Glutamatergic neuron (in vitro differentiated cells): ENCODE measurements at places on chromosomes 7 and 10. TPM values are rescaled to one million over a fixed set of nuclear protein-coding genes. Genes with fewer than 3 reads are reported as not detected.
A peak's percentile ranks its signal among the peaks of the same experiment; 100 is the strongest.

GRCh38 chr7:84674236-84674913 is 479.8 kb upstream of the SEMA3A start:
- DNase-seq, result no peak

- no peak for DNase-seq
These were observed 79.9 kb downstream of the ELFN1 start for GRCh38 chr7:1749864-1750466.

GRCh38 chr10:131249955-131250344 is 61.6 kb downstream of the TCERG1L start:
- DNase-seq, result no peak

DNA sequence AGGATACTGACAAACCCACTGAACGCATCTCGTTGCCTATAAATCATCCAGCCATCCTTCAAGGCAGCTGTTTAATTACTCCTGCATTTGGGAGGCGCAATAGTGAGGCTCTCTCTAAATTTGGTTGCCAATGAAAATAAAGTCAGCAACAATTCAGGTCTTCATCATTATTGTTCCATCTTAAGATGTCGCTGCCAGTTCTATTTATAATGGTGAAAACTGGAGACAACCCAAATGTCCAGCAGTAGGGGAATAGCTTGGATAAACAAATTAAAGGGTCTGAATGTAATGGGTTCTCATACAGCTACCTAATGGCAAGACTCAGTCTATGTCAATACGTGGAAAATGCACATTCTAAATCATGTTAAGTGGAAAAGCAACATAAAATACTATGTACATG is 120.1 kb upstream of the PLXNA4 start:
- DNase-seq, result no peak

GRCh38 chr7:104772405-104773345 is 241.3 kb upstream of the KMT2E start:
- no peak for DNase-seq

- peak; percentile 41 for DNase-seq
These were observed 1.4 kb upstream of the CTBP2 start for GRCh38 chr10:125161707-125162119.

The C10orf53 gene
- 0.25 TPM for total RNA-seq

DNA sequence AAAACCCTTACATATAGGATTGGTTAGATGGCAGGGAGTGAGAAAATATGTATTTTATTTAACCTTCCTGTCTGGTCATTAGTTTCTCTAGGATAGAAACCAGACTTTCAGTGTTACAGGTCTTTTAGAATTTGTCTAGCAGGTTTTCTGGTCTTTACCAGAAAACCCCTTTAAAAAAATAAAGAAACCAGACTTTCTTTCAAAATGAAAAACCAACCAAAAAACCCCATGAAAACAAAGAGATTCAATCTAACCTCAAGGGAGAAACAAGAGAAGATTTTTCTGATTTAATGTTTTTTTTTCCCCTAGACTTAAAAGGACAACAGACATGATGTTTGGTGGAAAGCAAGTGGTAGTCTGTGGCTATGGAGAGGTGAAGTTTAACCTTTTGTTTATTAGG is 28.7 kb upstream of the STRIP2 start:
- no peak for DNase-seq

- DNase-seq, result no peak
These were observed 24.7 kb upstream of the PIK3CG start for GRCh38 chr7:106840342-106840741.

GRCh38 chr7:147586526-147586925 is 1004.0 kb upstream of the C7orf33 start:
- no peak for DNase-seq

DNA sequence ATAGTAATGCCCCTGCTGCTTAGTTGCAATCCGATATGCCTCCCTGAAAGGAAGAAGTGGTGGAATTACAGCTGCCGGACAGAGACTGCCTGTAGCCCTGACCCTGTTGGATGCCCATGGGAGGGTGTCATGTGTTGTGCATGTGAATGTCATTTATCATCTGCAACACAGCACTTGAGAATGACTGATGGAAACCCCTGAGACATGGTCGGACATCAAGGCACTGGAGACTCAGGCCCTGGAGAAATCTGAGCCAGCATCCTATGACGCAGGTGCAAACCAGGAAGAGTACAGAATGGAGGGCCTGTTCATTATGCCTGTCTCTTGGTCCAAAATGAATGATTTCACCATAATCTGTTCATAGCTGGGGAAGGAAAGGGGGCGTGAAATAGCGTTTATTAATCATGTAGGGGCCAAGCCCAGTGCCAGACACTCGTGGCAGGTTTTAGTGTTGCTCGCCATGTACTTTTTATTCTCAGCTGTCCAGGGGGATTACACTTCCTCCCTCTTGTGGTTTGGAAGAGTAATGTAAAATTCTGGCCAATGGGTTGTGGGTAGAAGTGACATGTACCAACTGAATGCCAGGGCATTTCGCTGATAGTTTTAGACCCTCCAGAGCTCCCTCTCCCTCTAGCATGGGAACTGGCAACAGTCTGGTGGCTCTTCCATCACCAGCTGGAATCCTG is 23.0 kb upstream of the LEP start:
- DNase-seq, result peak; percentile 39

DNA sequence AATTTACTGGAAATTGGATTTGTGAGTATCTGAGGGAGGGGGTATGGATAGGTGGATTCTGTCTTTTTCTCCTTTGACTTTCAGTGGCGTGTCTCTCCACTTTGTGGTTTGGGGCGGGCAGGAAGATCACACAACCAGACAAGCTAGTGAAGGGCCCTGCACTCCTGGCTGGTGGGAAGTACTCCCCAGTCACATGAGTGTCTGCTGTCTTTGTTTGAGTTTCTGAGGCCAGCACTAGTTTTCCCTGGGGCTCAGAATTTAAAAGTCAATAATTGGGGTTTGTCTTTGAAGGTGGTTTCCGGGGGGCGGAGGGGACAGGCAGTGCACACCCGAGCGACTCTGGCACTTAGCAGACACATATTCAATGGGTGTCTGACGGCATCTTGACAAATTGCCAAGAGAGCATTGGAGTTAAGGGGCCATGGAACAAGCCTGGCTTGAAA is 120.1 kb downstream of the WDFY4 start:
- no peak for DNase-seq

DNA sequence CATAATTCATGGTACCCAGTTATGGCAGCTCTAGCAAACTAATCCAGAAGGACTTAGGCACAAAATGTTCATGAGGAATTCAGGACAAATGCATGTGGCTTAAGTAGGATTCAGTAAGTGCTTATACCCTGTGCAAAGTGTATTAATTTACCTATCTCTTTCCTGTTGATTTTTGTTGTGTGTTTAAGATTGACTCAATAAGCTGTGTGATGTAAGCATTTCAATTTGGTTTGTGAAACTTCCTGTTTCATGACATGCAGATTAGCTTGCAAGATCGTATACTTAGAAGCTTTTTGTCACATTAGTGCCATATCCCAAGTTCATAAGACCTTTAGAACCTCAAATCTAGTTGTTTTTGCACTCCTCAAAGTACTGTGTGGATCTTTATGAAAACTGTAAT is 416.7 kb downstream of the ARL4A start:
- DNase-seq, result no peak

- peak; percentile 89 for DNase-seq
These were observed at the start of gene FOXK1 for GRCh38 chr7:4681886-4682620. TSS of gene FOXK1 (plus strand) at chr7:4682295. CDS start at chr7:4682309, 14 bp downstream.

The SPDYE6 gene
- not detected for total RNA-seq

- DNase-seq, result no peak
These were observed 19.9 kb downstream of the TMEM176B start for GRCh38 chr7:150780292-150780691.

The HEPACAM2 gene
- not detected for total RNA-seq

- no peak for DNase-seq
These were observed 66.7 kb upstream of the PDZD8 start for GRCh38 chr10:117441812-117442443.

The TUBAL3 gene
- total RNA-seq, result not detected

The MICALL2 gene
- total RNA-seq, result 28.0 TPM

- DNase-seq, result no peak
These were observed 9.8 kb upstream of the LAMB1 start for GRCh38 chr7:108012499-108013430.

GRCh38 chr10:132194726-132195125 is 8.0 kb downstream of the DPYSL4 start:
- peak; percentile 8 for DNase-seq

DNA sequence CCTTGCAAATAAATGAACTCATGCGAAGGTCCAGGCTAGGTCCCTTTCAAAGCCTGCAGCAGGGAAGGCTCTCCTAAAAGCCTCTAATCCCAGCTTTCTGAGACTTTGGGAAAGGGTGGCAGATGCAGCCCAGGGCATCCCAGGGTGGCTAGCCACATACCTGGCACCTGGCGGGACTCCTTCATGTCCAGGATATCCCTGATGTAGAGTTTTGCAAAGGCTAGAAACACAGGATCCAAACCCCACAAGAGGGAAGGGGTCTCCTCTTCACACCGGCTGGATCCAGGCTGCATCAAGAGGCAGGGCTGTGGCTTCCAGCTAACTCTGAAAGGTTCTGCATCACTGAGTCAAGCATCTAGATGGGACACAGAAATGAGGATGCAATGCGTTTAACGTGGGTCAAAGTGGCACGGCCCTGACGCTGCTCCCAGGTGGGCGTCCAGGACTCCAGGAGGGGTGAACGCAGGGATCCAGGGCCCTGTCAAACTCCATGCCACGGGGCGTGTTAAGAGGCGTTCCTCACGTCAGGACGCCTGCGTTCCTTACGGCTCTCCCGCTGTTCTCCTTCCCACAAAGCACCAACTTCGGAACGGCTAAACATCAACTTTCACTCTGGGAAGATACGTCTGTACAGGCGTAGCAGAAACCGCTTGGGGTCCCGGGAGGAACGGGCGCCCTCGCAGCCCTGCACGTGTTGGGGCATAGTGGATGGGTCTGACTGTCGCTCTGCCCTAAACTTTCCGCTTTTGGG is 507 bp downstream of the STN1 start:
- peak; percentile 28 for DNase-seq

DNA sequence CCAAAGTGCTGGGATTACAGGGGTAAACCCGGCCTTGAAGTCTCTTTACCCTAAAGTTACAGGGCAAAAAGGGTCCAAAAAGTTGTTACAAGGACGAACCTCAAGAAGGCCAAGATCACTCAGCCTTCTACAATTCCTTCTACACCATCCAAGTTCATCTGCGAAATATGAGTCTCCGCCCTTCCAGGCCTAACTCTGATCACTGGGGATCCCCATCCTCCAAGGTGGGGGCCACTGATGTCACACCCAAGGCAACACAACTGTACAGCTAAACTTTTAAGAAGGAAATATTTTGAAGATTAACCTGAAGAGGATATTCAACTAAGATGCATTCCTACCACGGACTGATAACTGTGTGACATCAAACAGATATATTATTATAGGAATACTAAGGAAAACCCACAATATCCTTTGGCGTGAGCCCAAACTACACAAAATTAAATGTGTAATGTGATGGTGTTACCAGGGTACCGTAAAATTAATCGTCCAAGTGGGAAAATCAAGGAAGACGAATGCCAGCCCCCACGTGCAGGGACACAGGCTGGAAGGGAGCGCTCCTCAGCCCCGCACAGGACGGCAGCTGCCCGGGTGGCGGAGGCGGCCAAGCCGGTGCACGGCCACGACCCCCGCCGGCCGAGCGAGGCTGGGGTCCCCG is 1.0 kb downstream of the PAXIP1 start:
- DNase-seq, result peak; percentile 39

- DNase-seq, result no peak
These were observed 25.9 kb downstream of the ELFN1 start for GRCh38 chr7:1695800-1696454.

DNA sequence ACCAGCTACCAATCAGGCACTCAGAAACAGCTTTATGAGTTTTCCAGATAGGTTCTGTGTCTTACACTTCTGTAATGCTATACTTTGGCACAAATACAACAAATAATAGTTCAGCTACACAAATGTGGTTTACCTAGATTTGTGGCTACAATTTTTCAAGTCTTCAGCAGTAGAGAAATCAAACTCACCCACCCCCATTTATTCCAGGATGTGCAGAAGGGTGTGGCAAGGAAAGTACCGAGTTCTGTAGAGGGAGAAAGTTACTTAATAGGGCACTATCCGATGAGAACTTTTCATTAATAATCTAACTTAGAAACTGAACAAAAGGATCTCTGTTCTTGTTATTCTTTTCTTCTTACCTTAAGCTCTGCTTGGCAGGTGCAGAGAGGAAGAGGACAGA is 30.3 kb upstream of the ATP6V0A4 start:
- no peak for DNase-seq

- DNase-seq, result no peak
These were observed 251.9 kb upstream of the PTER start for GRCh38 chr10:16184906-16185305.

GRCh38 chr7:142440906-142441411 is 183.1 kb upstream of the PRSS58 start:
- no peak for DNase-seq

The PON3 gene
- total RNA-seq, result not detected

The TCF7L2 gene
- total RNA-seq, result 5.0 TPM

DNA sequence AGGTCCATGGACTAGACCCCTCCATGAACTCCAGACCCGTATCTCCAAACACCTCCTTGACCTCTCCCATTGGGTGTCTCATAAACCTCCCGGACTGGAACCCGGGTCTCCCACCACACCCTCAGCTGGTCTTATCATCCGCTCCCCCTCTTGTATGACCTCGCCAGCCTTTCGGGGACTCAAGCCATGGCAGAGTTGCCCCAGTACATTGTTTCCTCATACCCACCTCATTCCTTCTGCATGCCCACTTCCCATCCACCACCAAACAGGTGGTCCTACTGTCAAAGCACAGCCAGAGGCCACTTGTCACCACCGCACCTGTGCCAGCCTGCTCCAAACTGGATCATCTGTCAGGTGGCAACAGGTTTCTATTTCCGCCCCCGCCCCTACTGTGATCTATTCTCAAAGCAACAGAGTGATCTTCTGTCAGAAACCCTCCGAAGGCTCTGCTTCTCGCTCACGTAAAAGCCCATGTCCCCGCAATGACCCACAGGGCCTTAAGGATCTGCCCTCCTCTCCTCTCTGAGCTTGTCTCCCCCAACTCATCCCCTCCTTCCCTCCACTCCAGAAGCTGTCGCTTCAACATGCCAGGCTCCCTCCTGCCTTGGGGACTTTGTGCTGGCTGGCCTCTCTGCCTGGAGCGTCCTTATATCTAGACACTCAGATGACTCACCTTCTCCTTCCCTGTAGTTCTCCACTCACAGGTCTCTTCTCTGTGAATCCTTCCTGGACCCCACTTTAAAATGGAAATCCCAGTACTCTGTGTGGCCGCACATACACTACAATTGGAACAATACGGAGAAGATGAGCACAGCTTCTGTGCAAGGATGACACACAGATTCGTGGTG is 22.8 kb upstream of the PRKAG2 start:
- DNase-seq, result no peak

DNA sequence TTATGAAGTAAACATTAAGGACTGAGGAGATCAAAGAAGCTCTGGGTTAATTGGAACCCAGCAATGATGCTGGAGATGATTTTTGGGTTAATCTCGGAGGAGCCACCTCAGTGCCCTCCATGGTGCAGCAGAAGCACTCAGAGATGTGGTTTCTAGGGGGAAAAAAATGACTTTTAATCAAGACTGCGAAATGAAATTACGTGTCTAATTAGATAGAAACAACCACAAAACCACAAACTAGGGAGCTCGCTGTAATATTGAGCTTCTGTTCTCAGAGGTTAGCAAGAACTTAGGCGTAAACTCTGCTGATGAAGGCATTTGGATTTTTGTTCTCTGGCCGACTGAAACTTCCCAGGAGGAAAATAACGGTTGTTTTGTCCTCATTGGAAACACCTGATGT is 319.0 kb downstream of the GRID1 start:
- DNase-seq, result no peak

- DNase-seq, result no peak
These were observed 15.8 kb upstream of the ZNRF2 start for GRCh38 chr7:30268586-30268985.

GRCh38 chr10:104380336-104380735 is 26.7 kb downstream of the CFAP58 start:
- DNase-seq, result no peak
